ENCODE measurements at places on chromosomes 7 and 10. TPM values are rescaled to one million over a fixed set of nuclear protein-coding genes. Genes with fewer than 3 reads are reported as not detected.

Gene FAM237B
- total RNA-seq, result not detected

GRCh38 chr10:99537989-99538917 lies 5.5 kb downstream of the NKX2-3 start:
- DNase-seq, result no peak

- DNase-seq, result no peak
These were observed 31.7 kb upstream of the OPALIN start for GRCh38 chr10:96390460-96390864.

Gene ZNF365
- total RNA-seq, result not detected

DNA sequence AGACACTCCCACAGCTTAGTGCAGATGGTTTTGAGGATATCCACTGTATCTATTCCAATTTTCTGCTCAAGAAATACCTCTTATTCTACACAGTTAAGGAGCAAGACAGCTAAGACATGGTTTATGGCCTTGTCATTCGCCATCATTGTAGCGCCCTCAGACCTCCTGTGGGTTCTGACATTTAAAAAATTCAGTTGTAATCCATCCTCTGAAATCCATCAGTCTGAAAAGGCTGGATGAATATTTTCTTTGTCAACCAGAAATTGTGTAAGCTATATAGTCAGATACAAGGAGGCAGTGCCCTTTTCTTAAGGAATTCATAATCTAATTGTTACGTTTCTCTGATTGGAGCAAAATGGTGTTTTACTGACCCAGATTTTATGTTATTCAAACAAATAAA lies 353.6 kb downstream of the GALNT17 start:
- no peak for DNase-seq

DNA sequence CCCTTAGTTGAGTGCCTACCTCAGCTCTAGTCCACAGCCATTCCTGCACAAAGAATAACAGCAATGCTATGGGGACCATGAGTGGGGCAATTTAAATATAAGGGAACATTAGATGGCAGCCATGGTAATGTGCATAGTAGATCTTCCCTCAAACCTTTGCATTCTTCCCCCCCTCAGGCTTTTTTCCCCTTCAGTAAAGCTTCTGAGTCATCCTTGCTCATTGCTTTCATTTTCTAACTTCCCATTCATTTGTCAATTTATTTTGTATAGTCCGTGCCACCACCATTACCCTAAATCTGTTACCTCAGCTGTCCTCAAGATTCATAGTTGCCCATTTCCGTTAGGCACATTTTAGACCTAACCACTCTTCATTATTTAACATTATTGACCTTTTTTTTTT lies 10.7 kb downstream of the HECTD2 start:
- DNase-seq, result no peak

DNA sequence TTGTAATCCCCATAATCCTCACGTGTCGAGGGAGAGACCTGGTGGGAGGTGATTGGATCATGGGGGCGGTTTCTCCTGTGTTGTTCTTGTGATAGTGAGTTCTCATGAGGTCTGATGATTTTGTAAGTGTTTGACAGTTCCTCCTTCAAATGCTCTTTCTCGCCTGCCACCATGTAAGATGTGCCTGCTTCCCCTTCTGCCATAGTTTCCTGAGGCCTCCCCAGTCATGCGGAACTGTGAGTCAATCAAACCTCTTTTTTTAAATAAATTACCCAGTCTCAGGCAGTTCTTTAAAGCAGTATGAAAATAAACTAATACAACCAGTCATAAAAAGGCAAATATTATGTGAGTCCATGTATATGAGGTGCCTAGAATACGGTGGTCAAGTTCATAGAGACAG lies 87.5 kb downstream of the FRMD4A start:
- DNase-seq, result no peak

Gene SERPINE1
- 861 TPM for total RNA-seq

- no peak for DNase-seq
These were observed 135.7 kb downstream of the MAGI2 start for GRCh38 chr7:79317728-79318127.

Gene EPHB6
- total RNA-seq, result 89.0 TPM

GRCh38 chr10:124592101-124592500 lies 130.5 kb downstream of the LHPP start:
- DNase-seq, result no peak

Gene FFAR4
- 3.2 TPM for total RNA-seq

DNA sequence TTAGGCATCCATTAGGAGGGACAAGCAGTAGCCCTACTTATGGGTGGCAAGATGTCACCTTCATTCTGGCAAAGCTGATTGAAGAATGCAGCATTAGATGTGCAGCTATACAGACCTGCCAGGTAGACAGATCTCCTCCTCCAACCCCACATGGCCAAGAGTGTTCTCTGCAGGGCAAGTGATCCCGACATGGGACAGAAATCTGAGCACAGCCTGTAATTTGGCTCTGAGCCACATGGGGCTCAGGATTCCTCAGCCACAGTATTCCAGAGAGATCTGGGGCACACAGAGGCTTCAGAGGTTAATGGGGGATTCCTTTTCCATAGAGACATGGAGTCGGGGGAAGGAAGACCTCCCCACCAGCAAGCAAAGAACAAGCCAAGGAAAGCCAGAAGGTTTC lies 58.7 kb upstream of the GDF10 start:
- no peak for DNase-seq

Gene ZNF117
- total RNA-seq, result 16.3 TPM

Gene DGKB
- total RNA-seq, result not detected

Gene OGDH
- total RNA-seq, result 85.8 TPM

DNA sequence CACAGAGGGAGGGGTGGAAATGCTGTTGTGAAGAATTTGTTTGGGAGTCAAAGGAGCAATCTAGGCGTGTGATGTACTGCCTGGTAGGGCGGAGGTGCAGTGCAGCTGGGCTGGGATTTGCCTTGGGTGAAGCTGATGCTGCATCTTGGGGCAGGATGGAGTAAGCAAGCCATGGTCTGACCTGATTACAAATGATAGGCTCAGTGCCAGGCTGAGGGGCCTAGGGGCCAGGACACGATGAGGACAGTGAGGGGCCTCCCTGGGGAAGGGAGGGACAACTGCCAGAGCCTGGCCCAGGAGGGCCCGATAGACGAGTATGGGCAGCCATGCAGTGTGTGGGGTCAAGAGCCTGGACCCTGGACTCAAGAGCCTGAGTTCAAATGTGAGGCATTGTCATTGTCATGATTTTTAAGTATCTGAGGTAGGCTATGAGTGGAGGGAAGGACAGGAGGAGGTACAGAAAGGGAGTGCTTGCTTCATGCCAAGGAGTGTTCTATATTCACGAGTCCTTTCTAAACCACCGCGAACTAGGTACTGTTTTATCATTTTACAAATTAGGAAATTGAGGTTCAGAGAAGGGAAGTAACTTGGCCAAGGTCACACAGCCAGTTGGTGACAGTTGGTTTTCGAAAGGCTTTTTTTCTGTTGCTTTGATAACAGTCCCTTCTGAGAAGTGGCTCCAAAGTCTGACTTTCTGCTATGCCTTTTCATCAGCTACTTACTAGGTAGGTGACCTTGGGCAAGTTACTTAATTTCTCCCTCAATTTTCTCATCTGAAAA lies 29.7 kb downstream of the HIF1AN start:
- DNase-seq, result no peak

DNA sequence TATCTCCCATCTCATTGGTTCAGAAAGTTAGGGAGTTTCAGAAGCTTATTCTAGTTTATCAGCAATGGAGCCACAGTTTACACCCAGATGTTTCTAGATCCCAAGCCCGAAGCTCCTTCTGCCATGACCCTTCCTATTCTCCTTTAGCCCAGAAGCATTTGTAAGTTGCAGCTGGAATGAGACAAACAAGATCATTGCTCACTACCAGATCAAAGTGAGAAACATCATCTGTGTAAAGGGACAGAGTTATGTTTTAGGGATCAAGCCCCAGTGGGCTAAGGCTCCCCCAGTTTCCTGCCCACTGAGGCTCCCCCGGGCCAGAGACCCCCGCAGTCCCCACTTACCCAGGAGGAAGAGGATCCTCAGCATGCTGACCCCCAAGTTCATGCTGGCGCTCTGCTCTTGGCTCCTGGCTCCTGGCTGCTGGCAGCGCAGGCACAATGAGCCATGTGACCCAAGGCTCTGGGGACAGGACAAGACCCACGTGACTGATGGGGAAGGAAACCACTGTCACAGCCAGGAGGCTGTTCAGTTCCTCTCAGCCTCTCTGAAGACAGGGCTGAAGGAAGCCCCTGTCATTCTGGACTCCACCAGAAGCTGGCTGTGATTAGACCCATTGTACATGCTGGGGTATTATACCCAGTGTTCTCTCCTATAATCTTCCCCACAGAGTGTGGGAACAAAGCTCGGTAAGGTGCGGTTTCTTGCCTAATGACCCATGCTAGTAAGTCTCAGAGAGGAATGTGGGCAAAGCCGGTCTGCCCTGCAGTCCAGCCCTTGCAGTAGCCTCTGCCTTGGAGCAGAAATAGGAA lies at the start of gene TMEM273:
TSS of gene TMEM273 (minus strand) at position 442 of the 812 bp plus-strand sequence. CDS start at position 387, 55 bp downstream.
- no peak for DNase-seq

Gene CPA1
- not detected for total RNA-seq

DNA sequence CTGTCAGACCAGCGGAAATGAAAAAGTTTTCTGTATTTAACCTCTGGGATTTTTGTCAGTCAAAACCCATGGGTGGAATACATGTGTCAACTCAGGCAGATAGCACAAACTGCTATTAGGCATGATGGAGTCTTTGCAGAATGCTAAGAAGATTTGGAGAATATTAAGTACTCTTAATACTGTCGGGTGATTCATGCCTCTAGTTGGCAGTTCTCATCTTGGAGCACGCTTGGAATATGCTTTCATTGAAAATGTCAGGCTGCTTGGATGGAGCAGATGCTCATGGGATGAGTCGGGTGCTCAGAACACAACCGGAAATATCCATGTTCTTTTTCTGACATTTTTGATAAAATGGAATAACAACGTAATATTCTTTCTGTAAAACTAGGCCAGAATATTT lies 27.6 kb upstream of the PRKG1 start:
- DNase-seq, result no peak

GRCh38 chr7:154879629-154880028 lies 123.3 kb downstream of the PAXIP1 start:
- DNase-seq, result no peak

Gene KIF5B
- 110 TPM for total RNA-seq

GRCh38 chr7:141960687-141961422 lies 12.7 kb downstream of the TAS2R38 start:
- DNase-seq, result no peak

DNA sequence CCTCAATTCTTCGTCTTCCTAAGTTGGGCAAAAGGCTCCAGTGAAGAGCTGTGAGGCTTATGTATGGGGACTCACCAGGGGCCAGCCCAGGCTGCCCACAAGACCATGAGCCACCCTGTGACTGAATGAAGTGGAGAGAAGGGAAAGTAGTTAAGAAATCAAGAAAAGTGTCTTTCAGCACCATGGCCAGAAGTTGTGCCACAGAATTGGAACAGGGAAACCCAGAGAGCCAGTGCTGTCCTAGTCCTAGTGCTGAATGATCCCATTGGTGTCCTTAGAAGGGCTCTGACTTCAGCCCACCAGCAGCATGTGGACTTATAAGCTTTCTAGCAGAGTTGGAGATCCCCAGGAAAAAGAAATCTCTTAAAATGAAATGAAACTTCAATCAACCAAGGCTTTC lies 37.0 kb upstream of the CCSER2 start:
- DNase-seq, result no peak

- DNase-seq, result no peak
These were observed 106.2 kb downstream of the DLG5 start for GRCh38 chr10:77820349-77820748.

DNA sequence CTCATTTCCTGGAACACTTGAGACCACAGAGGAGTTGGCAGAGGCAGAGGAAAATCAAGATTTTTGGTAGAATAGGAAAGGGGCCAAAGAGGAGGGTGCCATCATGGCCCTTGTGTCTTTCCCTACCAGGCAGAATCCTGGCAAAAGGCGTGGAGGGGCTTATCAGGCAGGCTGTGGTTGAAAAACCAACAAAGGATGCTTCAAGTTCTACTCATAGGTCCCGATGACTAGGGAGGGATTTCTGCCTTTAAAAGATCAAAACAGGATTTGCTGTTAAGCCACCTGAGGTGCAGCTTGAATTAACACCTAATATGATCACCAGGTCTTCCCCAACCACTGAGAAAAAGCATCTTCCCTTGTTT lies 45.7 kb downstream of the BPGM start:
- DNase-seq, result no peak

DNA sequence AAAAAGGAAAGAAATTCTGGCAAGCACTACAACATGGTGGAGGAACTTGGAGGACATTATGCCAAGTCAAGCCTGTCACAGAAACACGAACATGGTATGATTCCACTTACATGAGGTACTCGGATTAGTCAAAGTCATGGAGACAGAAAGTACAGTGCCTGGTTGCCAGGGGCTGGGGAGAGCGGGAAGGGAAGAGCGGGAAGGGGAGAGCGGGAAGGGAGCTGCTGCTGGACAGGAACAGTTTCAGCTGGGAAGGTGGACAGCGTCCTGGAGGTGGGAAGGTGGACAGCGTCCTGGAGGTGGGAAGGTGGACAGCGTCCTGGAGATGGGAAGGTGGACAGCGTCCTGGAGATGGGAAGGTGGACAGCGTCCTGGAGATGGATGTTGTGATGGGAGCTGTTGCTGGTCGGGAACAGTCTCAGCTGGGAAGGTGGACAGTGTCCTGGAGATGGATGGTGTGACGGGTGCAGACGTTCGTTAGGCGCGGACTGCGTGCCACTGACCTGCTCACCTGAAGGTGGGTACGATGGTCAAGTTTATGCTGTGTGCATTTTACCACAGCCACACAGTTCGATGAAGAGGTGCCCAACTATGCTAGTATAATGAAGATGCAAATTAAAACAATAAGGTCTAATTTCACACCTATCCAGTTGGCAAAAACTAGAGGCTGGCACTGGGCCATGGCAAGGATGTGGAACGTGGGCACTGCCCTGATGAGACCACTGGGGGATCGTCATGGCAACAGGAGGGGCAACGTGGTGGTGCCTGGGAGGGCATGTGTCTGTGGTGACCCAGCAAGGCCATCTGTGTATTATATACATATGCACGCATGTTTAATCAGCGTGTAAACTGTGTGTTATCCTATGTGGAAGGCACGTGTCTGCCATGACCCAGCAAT lies 103.8 kb downstream of the NKX6-2 start:
- no peak for DNase-seq

GRCh38 chr10:21317902-21318301 lies 207.6 kb downstream of the SKIDA1 start:
- no peak for DNase-seq

Gene ZNF786
- 3.3 TPM for total RNA-seq

GRCh38 chr7:20438694-20439376 lies 108.1 kb downstream of the ITGB8 start:
- no peak for DNase-seq

Data from omental fat pad (tissue), 4 donors.